ENCODE measurements at places on chromosomes 12 and 14. TPM values are rescaled to one million over a fixed set of nuclear protein-coding genes. Genes with fewer than 3 reads are reported as not detected.

The MYF5 gene
- total RNA-seq = not detected

GRCh38 chr12:93376436-93377251 is 1.1 kb upstream of the NUDT4 start:
- H3K27me3 ChIP-seq = no peaks in the 10 kb centered on the region
- peak overlapping the region; percentile 87 for H3K27ac ChIP-seq
- peak; percentile 16 for DNase-seq
- peak overlapping the region; percentile 33 for H3K4me3 ChIP-seq
- H3K36me3 ChIP-seq = no peaks in the 10 kb centered on the region
- H3K4me1 ChIP-seq = peaks cover 18% of the 10 kb centered on the region

DNA sequence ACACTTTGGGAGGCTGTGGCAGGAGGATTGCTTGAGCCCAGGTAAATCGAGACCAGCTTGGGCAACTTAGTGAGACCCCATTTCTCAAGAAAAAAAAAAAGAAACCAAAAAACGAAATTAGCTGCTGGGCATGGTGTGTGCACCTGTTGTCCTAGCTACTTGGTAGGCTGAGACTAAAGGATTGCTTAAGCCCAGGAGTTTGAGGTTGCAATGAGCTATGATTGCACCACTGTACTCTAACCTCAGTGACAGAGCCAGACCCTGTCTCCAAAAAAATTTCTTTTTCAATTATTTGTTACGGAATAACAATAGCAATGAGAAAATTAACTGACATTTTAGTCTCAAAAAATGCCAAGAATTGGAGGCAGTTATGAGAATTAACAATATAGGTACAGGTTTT is 128.0 kb downstream of the CCDC91 start:
- DNase-seq = no peak
- no peak overlapping the region for H3K27ac ChIP-seq
- H3K36me3 ChIP-seq = no peaks in the 10 kb centered on the region
- no peak overlapping the region for H3K4me3 ChIP-seq

DNA sequence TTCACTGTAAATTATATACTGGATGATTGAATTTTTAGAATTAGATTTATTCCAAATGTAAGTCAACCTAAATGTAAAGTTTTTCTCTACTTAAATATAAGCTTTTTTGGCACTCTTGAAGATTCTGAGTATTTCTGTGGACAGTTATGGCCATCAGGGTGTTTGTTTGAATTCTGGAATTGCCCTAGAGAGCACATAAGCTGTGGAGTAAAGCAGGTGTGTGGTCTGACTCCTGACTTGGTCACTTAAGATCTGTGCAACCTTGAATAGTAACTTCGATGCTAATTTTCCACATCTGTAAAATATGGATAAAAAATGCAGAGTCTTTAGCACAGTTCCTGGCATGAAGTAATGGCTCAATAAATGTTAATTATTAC is 64.4 kb downstream of the FUT8 start:
- no peaks in the 10 kb centered on the region for H3K36me3 ChIP-seq
- no peaks in the 10 kb centered on the region for H3K27me3 ChIP-seq
- no peak overlapping the region for H3K27ac ChIP-seq
- DNase-seq = no peak
- no peak overlapping the region for H3K4me3 ChIP-seq

The DPY19L2 gene
- 21.8 TPM for total RNA-seq

The PKP2 gene
- 45.0 TPM for total RNA-seq

DNA sequence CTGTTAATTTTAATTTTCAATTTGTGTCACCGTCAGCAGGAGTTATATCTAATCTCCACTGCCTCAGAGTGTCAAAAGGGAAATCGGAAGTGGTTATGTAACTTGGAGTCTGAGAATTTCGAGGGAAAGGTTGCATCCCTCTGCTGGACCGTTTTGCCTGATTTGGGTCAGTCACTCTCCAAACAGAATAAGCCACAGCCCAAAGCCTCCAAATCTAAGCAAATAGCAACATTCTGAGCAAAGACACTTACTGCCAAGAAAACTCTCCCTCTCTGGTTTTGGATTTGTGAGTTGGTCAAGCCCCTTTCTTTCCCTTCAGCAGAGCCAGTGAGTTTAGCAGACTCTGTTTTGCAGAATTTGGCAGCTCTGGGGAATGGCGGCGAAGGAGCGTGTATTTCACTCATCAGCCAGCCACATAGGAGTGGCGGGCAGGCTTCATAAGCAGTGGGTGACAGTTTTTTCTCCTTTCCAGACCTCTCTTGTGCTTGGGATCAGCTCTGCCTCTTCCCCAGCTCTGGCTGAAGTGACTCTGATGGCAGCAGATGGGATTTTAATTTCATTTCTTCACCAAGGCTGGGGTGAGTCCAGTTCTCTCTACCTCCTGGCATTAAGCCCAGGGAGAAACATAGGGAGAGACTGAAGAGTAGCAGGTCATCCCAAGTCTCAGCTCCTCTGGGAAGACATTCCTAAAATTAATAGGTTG is 218.7 kb upstream of the NOS1 start:
- DNase-seq = no peak
- no peak overlapping the region for H3K27ac ChIP-seq
- H3K36me3 ChIP-seq = no peaks in the 10 kb centered on the region

DNA sequence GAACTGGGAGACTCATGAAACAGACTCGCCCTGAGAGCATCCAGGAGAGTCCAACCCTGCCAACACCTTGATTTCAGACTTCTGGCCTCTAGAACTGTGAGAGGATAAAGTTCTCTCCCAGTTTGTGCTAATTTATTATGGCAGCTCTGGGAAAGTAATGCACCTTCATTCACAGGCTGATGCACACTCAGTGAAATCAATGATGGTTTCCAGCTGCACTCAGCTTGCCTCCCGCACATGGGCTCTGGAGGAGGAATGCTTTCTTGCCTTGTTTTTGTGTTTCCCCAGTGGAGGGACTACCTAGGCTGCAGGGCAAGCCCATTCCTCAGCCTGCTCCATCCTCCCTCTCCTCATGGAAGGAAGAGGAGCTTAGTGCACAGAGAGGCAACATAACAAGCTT is 45.7 kb downstream of the TMEM132C start:
- H3K27ac ChIP-seq = no peak overlapping the region
- H3K27me3 ChIP-seq = no peaks in the 10 kb centered on the region
- no peak for DNase-seq
- no peaks in the 10 kb centered on the region for H3K4me1 ChIP-seq
- H3K36me3 ChIP-seq = no peaks in the 10 kb centered on the region

The SPX gene
- 1.5 TPM for total RNA-seq

The SLCO1B1 gene
- total RNA-seq = not detected

- H3K4me1 ChIP-seq = no peaks in the 10 kb centered on the region
- no peaks in the 10 kb centered on the region for H3K27me3 ChIP-seq
- H3K27ac ChIP-seq = no peak overlapping the region
- no peak for DNase-seq
- H3K4me3 ChIP-seq = no peak overlapping the region
Observed at GRCh38 chr12:83106873-83107272, 420.2 kb downstream of the TMTC2 start.

The SART3 gene
- total RNA-seq = 70.1 TPM

The SIX1 gene
- total RNA-seq = 6.0 TPM

GRCh38 chr12:72313806-72314205 is 41.6 kb downstream of the TRHDE start:
- H3K27ac ChIP-seq = no peak overlapping the region
- no peaks in the 10 kb centered on the region for H3K27me3 ChIP-seq
- DNase-seq = no peak
- H3K36me3 ChIP-seq = no peaks in the 10 kb centered on the region
- H3K4me1 ChIP-seq = no peaks in the 10 kb centered on the region

Data from tibial nerve (tissue), 4 donors.